Progenitor cell of endocrine pancreas (in vitro differentiated cells): ENCODE measurements at places on chromosomes 2 and 18.

- DNase-seq, result no peak
Measured at GRCh38 chr2:216221811-216222210, 112.7 kb downstream of the XRCC5 start.

DNA sequence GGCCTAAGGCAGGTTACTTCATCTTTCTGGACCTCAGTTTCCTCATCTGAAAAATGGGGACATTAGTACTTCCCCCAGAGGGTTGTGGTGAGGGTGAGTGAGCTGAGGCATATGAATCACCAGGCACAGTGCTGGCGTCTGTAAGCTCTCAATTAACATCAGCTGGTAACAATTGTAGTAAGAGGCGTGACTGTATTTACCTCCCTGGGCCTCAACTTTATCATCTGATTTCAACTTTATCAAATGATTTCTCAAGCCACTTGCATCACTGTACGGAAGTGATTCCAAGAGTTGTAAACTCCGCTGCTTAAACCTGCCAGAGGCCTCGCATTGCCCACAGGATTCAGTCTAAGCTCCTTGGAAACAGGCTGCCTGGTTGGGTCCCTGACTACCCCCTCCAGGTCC lies 53.6 kb upstream of the PKDCC start:
- no peak for DNase-seq

GRCh38 chr2:9422321-9423099 lies 818 bp downstream of the ITGB1BP1 start:
- no peak for DNase-seq

DNA sequence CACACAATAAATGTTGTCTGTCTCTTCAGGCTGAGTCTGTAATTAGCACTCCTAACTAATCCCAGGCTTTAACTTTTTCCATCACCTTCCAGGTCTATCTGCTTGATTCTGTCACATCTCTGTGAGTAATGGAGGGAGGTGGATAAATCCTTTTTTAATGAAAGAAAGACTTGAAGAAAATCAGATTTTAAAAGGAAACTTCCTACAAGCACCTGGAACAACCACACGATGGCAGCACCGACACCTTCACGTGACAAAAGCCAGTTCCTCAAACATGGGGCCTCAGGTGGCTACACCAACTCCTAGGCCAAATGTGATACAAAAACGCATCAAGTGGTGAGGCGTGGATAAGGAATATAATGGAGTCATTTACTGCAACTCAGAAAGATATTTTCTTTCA lies 41.8 kb downstream of the TGFBRAP1 start:
- DNase-seq, result no peak

DNA sequence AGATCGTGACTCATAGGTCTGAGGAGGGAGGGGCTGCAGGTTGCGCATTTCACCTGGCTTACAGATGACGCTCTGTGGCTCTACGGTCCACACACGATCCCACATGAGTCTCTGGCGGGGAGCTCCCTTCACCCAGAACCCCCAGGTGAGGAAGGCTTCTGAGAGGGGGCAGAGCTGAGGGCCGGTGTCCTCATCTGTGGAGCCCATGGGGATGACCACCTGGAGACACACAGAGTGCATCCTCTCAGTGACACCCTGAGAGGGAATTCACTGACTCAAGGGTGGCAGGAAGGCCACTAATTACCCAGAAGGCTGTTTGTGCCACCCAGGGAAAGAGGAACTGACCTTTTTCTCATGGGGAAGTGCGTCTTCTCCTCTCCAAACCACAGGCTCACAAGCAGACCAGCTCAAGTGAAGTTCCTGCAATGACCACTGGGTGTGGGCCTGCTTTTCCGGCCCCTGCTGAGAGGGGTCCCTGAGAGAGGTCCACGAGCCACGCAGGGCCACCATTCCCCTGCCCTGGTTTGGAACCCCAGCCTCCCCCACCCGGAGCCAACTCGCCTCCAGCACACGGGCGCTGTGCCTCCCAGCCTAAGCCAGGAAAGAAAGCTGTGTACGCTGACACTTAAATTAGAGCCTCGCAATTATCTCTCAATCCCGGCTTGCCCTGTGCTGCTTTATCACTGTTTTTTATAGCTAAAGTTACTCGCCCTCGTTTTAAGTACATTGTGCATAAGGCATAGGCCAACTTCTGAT lies 114.1 kb downstream of the BCL11A start:
- peak; percentile 21 for DNase-seq
